ENCODE measurements at places on chromosomes 6 and 20. TPM values are rescaled to one million over a fixed set of nuclear protein-coding genes. Genes with fewer than 3 reads are reported as not detected.

- H3K36me3 ChIP-seq: no peaks in the 10 kb centered on the region
- no peak overlapping the region for H3K27ac ChIP-seq
- no peak for DNase-seq
- no peak overlapping the region for H3K4me3 ChIP-seq
- peaks cover 2% of the 10 kb centered on the region for H3K4me1 ChIP-seq
- no peaks in the 10 kb centered on the region for H3K27me3 ChIP-seq
Observed at GRCh38 chr6:38182426-38182825, 362.9 kb downstream of the ZFAND3 start.

- H3K27ac ChIP-seq: no peak overlapping the region
- no peaks in the 10 kb centered on the region for H3K36me3 ChIP-seq
- no peak for DNase-seq
- peaks cover 20% of the 10 kb centered on the region for H3K4me1 ChIP-seq
Observed at GRCh38 chr20:34310481-34311117, 7.4 kb upstream of the AHCY start.

DNA sequence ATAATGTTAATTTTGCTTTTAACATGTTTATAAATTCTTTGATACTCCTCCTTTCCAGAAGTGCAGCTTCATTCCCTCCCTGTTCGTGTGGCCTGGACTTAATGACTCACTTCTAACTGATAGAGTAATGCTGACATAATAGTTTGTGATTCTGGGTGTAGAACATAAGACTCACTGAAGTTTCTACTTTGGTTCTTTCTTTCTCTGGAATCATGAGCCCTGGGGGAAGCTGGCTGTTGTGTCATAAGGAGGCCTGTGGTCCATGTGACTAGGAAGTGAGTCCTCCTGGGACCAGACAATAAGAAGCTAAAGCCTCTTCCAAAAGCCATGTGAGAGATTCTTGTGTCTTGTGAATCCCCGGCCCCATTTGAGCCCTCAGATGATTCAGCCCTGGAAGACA, 30.5 kb upstream of the HLA-G start:
- peaks cover 44% of the 10 kb centered on the region for H3K27me3 ChIP-seq
- no peak for DNase-seq
- H3K36me3 ChIP-seq: peaks cover 7% of the 10 kb centered on the region
- peaks cover 11% of the 10 kb centered on the region for H3K4me1 ChIP-seq
- no peak overlapping the region for H3K27ac ChIP-seq

- H3K27ac ChIP-seq: no peak overlapping the region
- no peaks in the 10 kb centered on the region for H3K27me3 ChIP-seq
- H3K4me3 ChIP-seq: no peak overlapping the region
Observed at GRCh38 chr20:56646599-56646998, 17.5 kb downstream of the TFAP2C start.

DNA sequence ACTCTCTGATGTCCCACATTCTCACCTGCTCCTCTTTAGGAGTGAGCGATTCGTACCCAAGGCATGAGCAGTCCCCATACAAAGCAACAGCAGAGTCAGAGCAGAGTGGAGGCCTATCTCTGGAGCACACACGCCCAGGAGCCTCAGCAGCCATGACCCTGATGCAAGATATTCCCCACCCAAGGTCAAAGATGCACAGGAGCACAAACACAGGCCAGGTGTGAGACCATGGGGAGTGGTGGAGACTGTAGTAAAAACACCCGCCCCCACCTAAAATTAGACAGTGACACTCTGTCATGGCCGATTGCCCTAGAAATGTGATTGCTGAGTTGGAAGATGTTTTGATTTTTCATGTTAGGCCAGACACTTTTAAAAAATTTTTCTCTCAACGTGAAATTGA, 21.4 kb downstream of the RRBP1 start:
- peaks cover 56% of the 10 kb centered on the region for H3K36me3 ChIP-seq
- no peaks in the 10 kb centered on the region for H3K27me3 ChIP-seq
- no peak overlapping the region for H3K27ac ChIP-seq
- no peak for DNase-seq
- H3K4me3 ChIP-seq: no peak overlapping the region

DNA sequence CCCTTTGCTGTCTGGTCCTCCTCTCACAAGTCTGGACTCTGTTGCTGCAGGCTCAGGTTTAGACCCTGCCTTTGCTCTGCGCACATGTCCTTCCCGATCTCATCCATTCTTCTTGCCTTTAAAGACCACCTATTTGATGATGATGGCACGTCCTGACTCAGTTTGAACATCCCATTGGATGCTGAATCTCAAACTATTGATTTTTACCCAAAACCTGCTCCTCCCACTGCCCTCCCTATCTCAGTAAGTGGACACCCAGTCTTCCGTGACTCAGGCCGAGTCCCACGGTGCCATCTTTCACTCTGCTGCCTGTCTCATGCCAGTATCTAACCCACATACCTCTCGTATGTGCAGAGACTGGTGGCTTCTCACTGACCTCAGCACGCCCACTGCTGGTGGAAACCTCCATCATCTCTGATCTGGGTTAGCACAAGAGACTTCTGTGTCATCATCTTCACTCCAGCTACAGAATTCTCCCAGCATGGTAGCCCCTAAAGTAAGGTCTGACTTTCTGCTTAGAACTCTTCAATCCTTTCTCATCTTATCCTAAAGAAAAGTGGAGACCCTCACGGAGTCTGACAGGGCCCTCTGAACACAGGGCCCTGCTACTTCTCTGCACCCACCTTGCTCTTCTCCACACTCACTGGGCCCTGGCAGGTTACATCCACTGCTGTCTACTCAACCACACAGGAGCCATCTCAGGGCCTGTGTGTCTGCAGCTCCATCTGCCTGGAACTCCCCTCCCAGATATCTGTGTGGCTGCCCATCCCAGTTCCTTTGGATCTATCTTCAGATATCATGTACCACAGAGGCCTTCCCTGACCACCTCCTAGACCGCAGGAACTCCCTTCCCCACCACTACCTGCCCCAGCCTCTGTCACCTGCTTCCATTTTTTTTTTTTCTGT, 387.1 kb upstream of the AGPAT4 start:
- H3K4me1 ChIP-seq: no peaks in the 10 kb centered on the region
- no peak overlapping the region for H3K27ac ChIP-seq
- H3K4me3 ChIP-seq: no peak overlapping the region
- H3K27me3 ChIP-seq: no peaks in the 10 kb centered on the region
- DNase-seq: no peak
- no peaks in the 10 kb centered on the region for H3K36me3 ChIP-seq

GRCh38 chr6:6007366-6008088, 802 bp upstream of the NRN1 start:
- H3K4me3 ChIP-seq: peak overlapping the region; percentile 70
- H3K36me3 ChIP-seq: peaks cover 24% of the 10 kb centered on the region
- H3K27me3 ChIP-seq: peaks cover 70% of the 10 kb centered on the region
- H3K4me1 ChIP-seq: peaks cover 53% of the 10 kb centered on the region

- H3K4me1 ChIP-seq: peaks cover 9% of the 10 kb centered on the region
- no peaks in the 10 kb centered on the region for H3K27me3 ChIP-seq
- H3K4me3 ChIP-seq: no peak overlapping the region
- peaks cover 1% of the 10 kb centered on the region for H3K36me3 ChIP-seq
Observed at GRCh38 chr20:33515569-33516216, 25.8 kb downstream of the CBFA2T2 start.

DNA sequence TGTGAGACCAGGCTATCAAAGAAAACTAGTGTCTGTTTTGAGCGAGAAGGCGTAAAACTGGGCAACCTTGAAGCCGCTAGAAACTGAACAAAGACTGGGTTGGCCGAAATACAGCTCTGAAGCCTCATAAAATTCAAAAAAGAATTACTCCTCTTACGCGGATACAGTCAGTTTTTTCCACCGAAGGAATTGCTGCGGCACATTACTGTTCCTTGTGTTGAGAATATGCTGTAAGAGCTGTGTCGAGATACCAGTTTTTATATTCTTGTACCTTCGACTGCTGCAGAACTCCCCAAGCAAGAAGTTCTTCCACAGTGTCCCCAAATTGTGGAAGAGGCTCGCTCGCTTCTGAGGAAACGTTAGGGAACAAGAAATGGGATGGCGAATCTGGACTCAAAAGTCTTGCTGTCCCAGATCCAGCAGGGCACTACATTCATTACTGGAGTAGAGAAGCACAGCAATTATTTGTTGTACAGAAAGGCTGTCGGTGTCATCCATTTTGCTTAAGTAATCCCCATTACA, 523 bp upstream of the COX7A2 start:
- H3K36me3 ChIP-seq: peaks cover 24% of the 10 kb centered on the region
- peaks cover 34% of the 10 kb centered on the region for H3K4me1 ChIP-seq
- peak overlapping the region; percentile 94 for H3K27ac ChIP-seq
- peak overlapping the region; percentile 91 for H3K4me3 ChIP-seq
- H3K27me3 ChIP-seq: peaks cover 15% of the 10 kb centered on the region
- DNase-seq: no peak

- no peaks in the 10 kb centered on the region for H3K36me3 ChIP-seq
- H3K4me1 ChIP-seq: peaks cover 7% of the 10 kb centered on the region
- no peaks in the 10 kb centered on the region for H3K27me3 ChIP-seq
- no peak overlapping the region for H3K4me3 ChIP-seq
- no peak for DNase-seq
Observed at GRCh38 chr6:16803294-16804200, 42.3 kb upstream of the ATXN1 start.

DNA sequence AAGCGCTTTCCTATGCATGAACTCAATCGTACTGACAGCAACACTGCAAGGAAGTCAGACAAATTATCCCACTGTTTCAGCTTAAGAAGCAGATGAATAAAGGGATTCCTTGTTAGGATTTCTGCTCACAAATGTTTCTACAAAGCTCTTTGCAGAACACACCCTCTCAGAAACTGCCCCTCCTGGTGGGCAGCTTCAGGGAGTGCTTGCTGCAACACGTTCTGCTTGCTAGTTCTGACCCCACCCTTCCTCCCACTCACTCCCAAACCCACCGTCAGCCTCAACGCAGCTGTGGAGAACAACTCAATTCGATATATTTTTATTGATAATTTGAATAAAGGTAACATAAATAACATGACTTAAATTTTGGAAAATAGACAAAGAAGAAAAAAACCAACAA, 250.8 kb upstream of the PRDM1 start:
- H3K27ac ChIP-seq: no peak overlapping the region
- peaks cover 26% of the 10 kb centered on the region for H3K4me1 ChIP-seq
- H3K36me3 ChIP-seq: peaks cover 17% of the 10 kb centered on the region
- no peaks in the 10 kb centered on the region for H3K27me3 ChIP-seq
- DNase-seq: no peak

DNA sequence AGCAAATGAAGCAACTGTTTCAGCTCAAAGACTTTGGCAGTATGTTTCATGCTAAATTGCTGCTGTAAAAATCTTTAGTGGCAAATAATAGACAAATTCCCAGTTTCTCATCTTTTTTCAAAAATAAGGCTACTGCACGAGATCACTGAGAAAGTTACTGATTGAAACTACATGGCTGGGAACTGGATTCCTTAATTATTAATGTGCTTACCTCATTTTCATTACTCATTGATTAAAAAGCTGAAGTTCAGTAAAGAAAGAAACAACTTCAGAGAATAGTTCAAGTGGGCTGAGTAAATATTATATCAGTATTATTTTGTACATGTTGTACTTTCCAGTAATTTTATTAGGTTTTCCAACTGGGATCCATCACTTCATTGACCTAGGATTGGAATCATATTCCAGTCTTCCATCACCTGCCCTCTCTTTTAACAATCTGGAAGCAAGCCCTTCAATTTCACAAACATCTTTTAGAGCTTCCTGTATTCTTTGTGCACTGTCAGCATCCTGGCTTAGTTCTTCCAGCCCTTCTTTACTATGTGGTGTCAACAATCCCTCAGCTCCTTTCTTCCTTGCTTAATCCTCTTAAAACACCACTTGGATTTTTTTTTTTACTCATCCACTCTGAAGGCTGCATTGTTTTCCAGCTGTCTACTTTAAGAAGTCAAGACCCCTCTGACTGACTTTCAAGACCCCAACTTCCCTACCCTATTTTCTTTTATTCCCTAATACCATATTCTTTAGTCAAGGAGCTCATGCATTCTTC, 4.3 kb downstream of the MEI4 start:
- no peak for DNase-seq
- no peak overlapping the region for H3K27ac ChIP-seq
- no peaks in the 10 kb centered on the region for H3K4me1 ChIP-seq
- no peaks in the 10 kb centered on the region for H3K36me3 ChIP-seq

- H3K4me3 ChIP-seq: no peak overlapping the region
- H3K36me3 ChIP-seq: no peaks in the 10 kb centered on the region
- H3K4me1 ChIP-seq: no peaks in the 10 kb centered on the region
- peaks cover 10% of the 10 kb centered on the region for H3K27me3 ChIP-seq
- H3K27ac ChIP-seq: no peak overlapping the region
Observed at GRCh38 chr20:24649787-24650490, 180.5 kb downstream of the SYNDIG1 start.

DNA sequence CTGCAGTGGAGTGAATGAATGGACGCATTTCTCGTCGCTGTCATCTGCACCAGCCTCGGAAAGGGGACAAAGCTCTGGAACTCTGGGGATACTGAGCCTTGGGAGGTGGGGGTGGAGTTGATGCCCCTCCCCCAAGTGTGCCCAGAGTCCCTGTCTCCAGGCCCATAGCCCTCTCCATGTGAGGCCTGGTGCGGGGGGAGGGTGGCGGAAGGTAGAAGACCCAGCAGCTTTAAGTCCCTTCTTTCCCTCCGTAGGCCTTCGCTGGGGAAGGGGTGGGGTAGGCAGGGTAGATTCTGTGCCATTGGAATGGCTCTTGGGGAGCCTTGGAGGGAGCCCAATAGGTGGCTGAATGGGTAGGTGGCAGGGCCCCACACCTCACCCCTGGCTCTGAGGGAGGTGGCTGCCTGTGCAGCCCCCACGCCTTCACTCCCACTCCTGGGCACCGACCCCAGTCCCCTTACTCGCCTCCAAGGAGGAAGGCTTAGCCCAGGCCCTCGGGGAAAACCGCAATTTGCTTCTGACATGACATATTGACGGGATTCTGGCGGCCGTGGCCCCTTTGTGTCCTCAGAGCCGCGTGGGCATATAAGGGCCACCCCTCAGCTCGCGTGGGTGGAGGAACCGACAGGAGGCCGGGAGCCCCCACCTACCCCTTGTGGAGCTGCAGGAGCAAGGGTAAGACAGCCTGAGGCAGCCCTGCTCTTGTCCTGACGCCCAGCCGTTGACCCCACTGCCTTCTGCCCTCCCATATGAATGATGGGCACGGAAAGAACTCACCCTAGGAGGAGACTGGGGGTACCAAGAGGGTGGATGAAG, at the start of gene BPIFB3:
BPIFB3 (plus strand) TSS at position 613 of the 816 bp plus-strand sequence. CDS start 1,533 bp downstream, outside the sequence.
- H3K36me3 ChIP-seq: no peaks in the 10 kb centered on the region
- no peaks in the 10 kb centered on the region for H3K4me1 ChIP-seq
- H3K27me3 ChIP-seq: no peaks in the 10 kb centered on the region

- peaks cover 47% of the 10 kb centered on the region for H3K27me3 ChIP-seq
- H3K27ac ChIP-seq: no peak overlapping the region
- H3K4me1 ChIP-seq: no peaks in the 10 kb centered on the region
Observed at GRCh38 chr20:49433333-49433732, 49.1 kb downstream of the KCNB1 start.

GRCh38 chr6:38554700-38555413, 84.9 kb downstream of the BTBD9 start:
- no peak overlapping the region for H3K27ac ChIP-seq
- no peak for DNase-seq
- no peaks in the 10 kb centered on the region for H3K36me3 ChIP-seq
- no peak overlapping the region for H3K4me3 ChIP-seq
- H3K4me1 ChIP-seq: no peaks in the 10 kb centered on the region

- no peaks in the 10 kb centered on the region for H3K36me3 ChIP-seq
- no peak overlapping the region for H3K4me3 ChIP-seq
- DNase-seq: no peak
- peaks cover 51% of the 10 kb centered on the region for H3K4me1 ChIP-seq
- no peak overlapping the region for H3K27ac ChIP-seq
Observed at GRCh38 chr6:33897189-33897780, 93.5 kb upstream of the MLN start.

The SLC32A1 gene
- not detected for total RNA-seq

The NRSN1 gene
- total RNA-seq: not detected
